ENCODE measurements at places on chromosomes 4 and X.

DNA sequence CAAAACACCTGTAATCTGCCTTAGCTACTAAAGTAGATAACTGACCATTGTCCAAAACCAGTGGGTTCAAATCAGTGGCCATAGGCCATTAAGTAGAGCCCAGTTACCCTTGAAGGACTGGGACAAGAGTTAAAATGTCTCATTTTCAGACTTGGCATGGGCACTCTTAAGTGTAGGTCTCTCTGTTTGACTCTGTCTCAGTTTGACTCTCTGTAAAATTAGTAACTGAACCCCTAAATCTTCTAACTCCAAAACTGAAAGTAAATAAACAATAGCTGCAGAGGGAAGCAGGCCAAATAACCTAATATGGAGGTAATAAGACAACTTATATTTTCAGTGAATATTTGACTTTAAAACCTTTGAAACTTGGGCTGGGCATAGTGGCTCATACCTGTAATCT is 89.1 kb downstream of the SLC16A2 start:
- DNase-seq, result no peak

DNA sequence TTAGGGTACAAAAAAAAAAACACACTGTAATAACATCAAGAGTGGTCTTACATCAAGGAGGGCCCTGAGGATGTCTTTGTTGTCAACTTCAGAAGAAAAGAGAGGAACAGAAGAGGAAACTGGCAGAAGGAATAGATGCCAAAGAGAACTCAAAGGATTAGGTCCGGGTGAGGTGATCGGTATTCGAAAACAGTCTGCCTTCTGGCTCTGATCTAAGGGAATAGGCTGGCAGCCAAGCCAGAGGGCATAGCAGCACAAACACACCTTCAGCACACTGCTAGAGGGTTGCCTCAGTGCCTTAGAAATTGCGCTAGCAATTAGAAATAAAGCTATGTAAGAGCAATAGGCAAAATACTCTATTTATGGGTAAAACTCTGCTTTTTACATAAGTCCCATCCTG is 91.4 kb upstream of the TTC29 start:
- DNase-seq, result no peak

GRCh38 chr4:39667706-39668105 is 29.0 kb upstream of the SMIM14 start:
- DNase-seq, result no peak

DNA sequence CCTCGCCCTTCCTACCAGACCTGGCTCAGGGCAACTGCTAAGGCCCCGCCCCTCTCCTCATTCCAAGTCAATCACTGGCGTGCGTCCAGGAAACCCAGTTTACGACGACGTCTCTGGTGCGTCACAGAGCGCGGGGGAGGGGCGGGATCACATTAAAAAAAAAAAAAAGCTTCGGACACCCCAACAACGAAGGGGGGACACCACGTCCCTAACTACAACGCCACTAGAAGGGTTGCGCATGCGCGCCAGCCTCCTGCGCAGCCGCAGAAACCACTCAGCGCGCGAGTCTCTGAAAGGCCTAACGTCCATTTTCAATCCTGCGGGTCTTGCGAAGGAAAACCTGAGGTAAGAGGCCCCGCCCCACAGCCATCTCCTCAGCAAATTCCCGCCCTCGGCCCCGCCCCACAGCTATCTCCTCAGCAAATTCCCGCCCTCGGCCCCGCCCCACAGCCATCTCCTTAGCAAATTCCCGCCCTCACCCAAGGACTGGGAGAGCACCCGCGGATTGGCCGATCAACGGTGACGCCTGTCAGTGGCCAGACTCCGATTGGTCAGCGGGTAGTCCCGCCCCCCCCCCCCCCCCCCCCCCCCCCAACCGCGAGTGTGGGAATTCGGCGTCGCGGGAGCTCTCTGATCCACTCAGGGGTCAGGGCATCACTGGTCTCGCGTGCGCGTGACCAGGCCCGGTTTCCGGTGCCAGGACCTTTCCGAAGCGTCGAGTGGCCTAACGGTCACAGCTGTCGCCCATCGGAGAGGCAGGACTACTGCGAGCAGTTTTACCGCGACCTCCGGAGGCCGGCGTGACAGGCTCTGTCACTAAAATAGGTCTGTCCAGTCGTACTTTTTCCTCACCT is at the start of gene SCML1:
Gene SCML1, plus strand, starts transcription at position 638 of the 854 bp plus-strand sequence. CDS start 6,694 bp downstream, outside the sequence.
- peak; percentile 44 for DNase-seq

- no peak for DNase-seq
These were observed 90.6 kb downstream of the DLG3 start for GRCh38 chrX:70535198-70535597.

DNA sequence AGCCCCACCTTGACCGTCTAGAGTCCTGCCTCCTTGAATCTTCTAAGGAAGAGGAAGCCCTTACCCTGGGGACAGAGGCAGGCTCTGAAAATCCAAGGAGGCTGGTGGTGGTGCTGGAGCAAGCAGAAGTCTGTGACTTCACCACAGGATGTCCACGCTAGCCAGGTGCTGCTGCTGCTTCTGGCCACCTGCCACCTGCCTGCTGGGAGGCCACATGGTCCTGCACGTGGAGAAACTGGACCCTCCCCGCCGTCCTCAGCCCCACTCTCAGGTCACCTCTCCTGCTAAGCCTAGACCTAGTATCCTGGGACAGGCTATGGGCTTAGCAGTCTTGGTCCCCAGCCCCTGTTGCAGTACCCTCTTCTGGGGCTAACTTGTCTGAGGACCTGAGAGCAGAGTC is 15.8 kb downstream of the TMEM31 start:
- DNase-seq, result no peak

GRCh38 chr4:38177641-38178391 is 217.6 kb downstream of the PTTG2 start:
- DNase-seq, result no peak

GRCh38 chrX:44432641-44433040 is 89.2 kb upstream of the EFHC2 start:
- DNase-seq, result no peak

- no peak for DNase-seq
These were observed 875 bp downstream of the LAP3 start for GRCh38 chr4:17577665-17578481.

DNA sequence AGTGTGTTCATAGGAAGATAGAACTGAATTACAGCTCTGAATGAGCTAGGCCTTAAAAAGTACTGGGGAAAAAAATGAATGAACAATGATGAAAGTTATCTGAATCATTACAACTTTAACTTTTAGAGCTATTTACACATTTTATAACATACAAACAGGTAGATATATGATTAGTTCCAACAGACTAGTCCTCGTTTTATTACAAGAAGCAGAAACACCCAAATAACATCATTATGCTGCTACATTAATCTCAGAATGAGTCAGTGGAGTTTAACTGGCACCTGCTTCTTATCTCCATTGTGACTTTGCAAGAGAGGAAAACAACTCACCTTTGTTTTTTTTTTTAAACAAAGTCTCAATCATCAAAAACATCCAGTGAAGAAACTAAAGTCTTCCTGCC is 15.2 kb downstream of the ATP8A1 start:
- no peak for DNase-seq

DNA sequence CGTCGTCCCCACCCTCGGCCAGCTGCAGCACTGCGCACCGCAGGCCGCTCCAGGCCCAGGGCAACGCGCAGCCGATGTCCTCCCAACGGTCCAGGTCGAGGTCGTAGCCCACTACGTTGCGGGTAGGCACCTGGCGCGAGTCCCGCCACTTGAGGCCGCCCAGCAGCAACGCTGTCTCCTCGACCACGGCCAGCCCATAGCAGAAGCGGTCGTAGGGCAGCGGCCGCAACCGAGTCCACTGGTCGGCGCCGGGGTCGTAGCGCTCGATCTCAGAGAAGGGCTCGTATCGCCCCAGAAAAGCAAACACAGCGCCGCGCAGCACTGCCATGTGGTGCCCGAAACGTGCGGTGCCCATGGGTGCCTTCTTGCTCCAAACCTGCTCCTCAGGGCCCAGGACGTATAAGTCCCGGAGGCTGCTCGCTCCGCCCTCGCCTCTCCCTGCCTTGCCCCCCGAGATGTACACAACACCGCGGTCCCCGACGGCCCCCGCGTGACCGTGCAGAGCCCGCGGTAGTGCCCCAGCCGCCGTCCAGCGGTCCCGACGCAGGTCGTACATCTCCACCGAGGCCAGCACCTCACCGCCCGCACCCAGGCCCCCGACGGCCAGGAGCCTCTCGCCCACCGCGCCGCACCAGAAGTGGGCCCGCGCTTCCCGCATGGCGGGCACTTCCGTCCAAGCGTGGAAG is 2.1 kb downstream of the KLHL34 start:
- no peak for DNase-seq

GRCh38 chrX:43827791-43828190 is 54.5 kb downstream of the MAOB start:
- no peak for DNase-seq

DNA sequence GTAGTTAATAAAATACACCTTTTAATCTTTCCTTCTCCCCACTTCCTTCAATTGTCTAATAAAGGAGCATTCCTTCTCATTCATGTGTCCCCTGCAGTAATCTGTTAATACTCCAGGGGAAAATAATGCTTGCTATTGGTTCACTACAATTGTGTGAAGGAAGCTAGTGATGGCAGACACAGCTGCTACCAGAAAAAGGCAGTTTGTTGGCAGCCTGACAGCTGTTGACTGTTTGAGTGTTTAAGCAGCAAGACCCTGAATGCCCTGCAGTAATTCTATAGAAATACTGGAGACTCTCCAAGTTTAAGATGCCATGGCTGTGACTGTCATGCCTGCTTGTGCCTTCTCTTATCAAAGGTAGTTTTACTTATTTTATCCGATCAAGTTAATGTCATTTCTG is 359.5 kb downstream of the C4orf33 start:
- DNase-seq, result no peak

- no peak for DNase-seq
These were observed 74.2 kb downstream of the PPA2 start for GRCh38 chr4:105399532-105400161.

DNA sequence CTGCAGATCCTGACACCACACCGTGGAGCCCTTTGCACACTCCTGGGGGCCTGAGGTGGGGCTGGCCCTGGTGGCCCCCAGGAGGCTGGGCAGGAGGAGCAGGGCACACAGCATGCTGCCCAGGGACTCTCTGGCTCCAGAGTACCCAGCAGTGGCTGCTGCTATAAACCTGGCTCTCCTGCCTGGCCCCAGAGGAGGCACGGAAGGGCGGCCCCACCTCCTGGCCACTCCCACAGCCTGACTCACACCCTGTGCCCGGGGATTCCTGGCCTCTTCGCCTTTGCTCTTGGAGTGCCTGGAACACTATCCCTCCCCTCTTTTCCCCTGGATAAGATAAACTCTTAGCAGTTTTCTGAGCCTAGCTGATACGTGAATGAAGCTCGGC is at the start of gene PSAPL1:
Gene PSAPL1, minus strand, starts transcription at position 165 of the 385 bp plus-strand sequence. Its CDS starts 51 bp downstream, at position 114.
- no peak for DNase-seq

- no peak for DNase-seq
These were observed 707.5 kb upstream of the ACTRT1 start for GRCh38 chrX:128759745-128760144.

- no peak for DNase-seq
These were observed 52.3 kb upstream of the LSM6 start for GRCh38 chr4:146123231-146123630.

GRCh38 chr4:119841361-119841760 is 212.8 kb upstream of the PDE5A start:
- no peak for DNase-seq

GRCh38 chr4:30160140-30160539 is 560.0 kb upstream of the PCDH7 start:
- no peak for DNase-seq

DNA sequence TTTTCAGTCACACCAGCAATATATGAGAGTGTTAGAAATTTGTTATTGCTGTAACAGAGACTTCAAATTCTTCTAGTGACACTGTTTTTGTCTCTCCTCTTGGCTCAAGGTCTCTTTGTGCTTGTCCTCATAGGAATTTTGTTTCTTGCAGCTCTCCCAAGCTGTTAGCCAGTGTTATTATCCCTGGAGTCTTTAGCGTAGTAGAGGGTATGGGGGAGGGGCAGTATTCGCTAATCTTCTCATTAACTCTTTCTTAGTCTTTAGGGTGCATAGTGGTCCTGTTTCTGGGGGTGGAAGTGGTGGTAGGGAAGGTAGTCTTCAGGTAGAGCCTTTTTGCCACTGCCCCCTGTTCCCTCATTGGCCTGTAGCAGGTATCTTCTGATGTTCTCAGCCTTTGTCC is 79.4 kb downstream of the JADE3 start:
- DNase-seq, result no peak

DNA sequence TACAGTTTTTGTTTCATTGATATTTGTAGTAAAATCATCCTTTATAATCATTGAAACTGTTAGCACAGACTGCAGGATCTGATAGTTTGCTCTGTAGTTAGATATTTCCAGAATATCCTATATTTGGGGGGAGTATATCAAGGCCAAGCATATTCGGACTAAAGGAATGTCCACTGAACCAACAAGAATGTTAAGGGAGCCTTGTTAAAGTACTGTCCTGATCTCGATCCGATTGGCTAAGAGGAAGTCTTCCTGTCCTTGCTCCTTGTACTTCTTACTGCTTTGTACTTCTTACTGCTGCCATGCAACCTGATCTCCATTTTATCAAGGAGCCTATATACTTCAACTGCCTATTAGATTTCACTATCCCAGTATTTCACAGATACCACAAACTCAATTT is 449.3 kb downstream of the RPA4 start:
- no peak for DNase-seq

- DNase-seq, result no peak
These were observed 319.1 kb upstream of the RPS6KA3 start for GRCh38 chrX:20585782-20586181.

DNA sequence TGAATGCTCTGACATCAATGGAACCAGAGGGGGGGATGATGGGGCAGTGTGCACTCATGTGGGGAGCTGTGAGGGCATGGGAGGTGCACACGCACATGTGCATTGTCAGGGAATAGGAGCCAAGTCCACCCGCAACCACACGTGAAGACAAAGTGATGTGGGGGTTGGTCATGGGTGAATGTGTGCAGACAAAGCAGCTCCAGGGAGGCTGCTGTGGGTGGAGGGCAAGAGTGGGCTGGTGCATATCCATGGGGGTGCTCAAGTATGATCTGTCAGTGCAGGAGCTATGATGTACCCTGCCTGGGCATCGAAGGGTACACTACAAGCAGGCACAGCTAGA is 301.9 kb downstream of the TEX13C start:
- DNase-seq, result no peak

GRCh38 chrX:73131877-73132276 is 52.6 kb upstream of the PABPC1L2A start:
- DNase-seq, result no peak

DNA sequence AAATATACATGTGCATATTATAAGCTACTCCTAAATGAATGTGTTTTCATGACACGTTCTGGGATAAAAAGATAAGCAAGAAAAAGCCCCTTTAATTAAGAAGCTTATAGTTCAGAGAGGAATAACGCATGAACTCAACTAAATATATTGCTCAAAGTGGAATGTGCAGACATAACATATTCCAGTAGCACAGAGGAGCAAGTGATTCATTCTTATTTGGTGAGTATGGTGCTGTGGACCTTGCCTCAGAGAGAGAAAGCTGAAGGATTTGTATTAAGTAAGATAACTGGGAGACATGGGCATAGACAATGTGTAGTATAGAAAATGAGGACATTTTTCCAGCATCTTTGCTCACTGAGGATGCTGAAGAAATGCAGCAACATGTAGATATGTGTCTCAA is 76.8 kb downstream of the CFAP299 start:
- no peak for DNase-seq
